Iris pigment epithelial cell (primary cell): ENCODE measurements at places on chromosomes 5 and 9.

GRCh38 chr5:50663636-50664035 lies 2.8 kb upstream of the PARP8 start:
- DNase-seq, result no peak

- DNase-seq, result no peak
These were observed 13.0 kb upstream of the CCDC69 start for GRCh38 chr5:151236888-151237287.

DNA sequence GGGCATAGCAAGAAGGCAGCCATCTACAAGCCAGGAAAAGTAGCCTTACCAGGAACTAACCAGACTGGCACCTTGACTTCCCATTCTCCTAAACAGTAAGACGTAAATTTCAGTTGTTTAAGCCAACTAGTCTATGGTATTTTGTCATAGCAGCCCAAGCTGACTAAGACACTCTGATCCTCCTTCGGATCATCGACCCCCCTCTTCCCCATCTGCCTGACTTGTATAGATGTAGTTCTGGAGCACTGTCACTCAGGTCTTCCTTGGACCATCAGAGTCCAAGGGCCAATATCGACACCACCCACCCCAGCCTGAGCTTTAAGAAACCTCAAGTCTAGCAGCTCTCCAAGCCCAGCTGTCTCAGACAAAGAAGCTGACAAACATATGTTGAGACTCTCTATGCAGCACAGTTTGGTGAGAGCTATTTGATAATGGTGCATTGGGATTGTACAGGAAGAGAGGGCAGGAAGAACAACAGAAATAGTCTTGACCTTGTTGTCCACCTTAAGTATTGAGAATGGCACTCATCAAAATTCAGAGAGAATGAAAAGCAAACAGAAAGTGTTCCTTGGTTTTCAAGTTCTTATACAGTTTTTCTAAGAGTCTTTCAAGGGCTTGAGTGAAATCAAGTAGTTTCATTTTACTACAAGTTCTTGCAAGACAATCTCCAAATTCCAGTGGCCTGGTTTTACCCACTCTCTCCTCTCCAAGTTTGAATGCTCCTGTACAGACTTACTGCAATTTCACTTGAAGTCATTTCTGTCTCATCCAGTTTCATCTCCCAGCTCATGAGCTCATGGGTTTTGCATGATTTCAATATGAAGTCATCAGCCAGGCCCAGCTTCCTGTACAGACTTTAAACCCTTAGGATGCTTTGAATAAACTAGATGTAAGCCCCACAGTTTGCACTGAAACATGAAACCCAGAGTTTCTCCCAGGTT lies 122.3 kb upstream of the RAI14 start:
- peak; percentile 98 for DNase-seq

- DNase-seq, result no peak
These were observed 114.2 kb downstream of the ANXA1 start for GRCh38 chr9:73265876-73266275.

- DNase-seq, result peak; percentile 95
These were observed 2.5 kb upstream of the ZNF367 start for GRCh38 chr9:96420468-96421219.

- no peak for DNase-seq
These were observed 2.0 kb downstream of the SV2C start for GRCh38 chr5:76085243-76085579.

DNA sequence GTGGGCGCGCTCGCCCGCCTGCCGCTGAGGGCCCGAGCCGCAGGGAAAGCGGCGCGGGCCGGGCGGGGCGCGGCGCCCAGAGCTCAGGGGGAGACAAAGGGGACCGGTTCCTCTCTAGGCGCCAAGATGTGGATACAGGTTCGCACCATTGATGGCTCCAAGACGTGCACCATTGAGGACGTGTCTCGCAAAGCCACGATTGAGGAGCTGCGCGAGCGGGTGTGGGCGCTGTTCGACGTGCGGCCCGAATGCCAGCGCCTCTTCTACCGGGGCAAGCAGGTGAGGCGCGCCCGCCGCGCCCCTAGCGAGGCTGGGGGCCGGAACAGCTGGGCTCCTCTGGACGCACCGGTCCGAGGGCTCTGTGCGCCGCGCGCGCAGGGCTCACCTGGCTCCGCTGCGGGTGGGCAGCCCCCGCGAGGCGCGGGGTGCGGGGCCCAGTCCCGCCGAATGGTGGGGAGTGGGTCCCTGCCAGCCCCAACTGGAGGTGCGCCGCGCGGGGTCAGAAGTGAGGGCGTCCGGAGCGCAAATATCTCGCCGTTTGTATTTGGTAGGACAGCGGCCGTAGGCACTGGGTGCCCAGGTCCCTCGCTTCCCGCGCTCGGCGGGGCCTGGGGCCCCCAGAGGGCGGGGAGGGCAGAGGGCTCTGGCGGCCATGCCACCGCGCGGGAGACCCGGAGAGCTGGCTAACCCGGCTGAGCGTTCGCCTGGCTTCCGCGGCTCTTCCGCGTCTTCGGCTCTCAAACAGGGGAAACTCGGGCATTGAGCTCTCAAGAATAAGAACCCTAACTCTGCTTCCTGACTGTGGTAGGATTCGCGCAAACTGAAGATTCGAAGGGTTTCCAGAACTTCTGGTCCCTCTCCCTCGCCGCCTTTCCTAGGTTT lies 607 bp downstream of the UHRF2 start:
- peak; percentile 34 for DNase-seq

DNA sequence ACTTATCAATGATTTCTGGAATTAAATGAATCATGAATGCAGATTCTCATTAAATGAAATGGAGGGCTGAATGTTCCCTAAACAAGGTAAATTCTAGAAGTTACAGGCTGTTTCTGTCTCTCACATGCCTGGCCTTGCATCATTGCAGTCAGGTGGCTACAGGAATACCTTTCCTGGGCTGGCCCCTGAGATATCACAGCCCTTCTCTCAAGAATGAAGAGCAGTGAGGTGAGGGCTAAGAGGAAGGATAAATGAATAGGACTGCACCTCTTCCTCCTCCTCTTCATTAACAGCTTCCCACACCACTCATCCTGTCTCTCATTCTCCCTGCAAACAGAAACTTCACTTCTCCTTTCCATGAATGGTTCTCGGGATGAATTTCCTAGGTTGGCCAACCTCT lies 22.5 kb downstream of the ARHGEF28 start:
- no peak for DNase-seq

DNA sequence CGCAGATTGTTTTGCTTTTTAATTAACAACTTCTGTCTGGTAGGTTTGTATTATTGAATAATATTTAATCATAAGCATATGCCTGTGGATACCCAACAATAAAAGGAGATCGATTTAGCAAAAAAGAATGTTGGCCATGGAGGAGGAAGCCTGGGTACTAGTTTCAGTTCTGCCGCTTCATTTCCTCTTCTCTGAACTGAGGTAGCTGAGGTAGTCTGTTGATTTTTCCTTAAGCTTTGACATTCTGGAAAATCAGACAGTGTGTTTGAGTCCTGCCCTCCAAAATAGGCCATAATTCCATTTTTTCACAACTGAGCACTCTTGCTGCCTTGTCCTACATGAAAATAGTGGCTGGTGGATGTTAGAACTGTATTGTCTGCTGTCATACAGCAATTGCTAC lies 6.0 kb upstream of the GPR21 start:
- DNase-seq, result no peak
